ENCODE measurements at places on chromosomes 1 and 21. TPM values are rescaled to one million over a fixed set of nuclear protein-coding genes. Genes with fewer than 3 reads are reported as not detected.

DNA sequence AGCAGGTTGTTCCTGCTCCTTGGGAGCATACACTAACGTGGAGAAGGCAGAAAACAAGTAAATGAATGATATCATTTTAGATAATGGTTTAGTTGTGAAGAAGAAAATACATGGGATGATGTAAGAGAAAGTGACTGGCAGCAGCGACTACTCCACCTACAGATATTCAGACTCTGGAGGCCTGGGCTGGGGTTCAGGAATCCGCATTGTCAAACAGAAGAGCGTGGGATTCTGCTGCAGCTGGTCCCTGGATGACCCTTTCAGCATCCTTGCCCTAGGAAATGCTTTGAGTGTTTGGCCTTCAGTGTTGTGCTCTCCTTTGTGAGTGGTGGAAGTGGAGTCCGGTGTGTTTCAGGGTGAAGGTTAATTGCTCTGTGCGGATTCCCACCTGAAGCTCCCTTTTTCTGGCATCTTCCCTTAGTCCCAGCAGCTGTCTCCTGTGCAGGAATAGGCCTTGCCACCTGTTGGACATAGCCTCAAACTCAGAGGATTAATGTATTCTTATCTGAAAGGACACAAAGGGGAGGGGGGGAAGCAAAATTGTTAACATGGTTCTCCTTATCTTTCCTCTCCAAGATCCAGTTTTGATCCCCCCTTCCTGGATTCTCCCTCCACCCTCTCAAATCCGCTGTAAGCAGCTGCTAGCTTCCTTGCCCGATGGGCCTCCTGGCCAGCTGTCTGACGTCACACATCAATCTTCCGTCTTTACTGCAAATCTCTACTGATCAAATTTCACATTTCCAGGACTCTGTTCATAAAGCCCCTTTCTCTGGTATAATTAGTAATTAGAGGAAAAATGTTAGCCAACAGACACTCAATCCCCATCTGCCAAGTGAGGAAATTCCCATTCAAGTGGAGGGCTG lies 68.3 kb upstream of the SPAG17 start:
- DNase-seq = no peak

GRCh38 chr1:70411360-70411844 lies 334 bp downstream of the CTH start:
- no peak for DNase-seq

The ZNF678 gene
- total RNA-seq = 26.6 TPM

DNA sequence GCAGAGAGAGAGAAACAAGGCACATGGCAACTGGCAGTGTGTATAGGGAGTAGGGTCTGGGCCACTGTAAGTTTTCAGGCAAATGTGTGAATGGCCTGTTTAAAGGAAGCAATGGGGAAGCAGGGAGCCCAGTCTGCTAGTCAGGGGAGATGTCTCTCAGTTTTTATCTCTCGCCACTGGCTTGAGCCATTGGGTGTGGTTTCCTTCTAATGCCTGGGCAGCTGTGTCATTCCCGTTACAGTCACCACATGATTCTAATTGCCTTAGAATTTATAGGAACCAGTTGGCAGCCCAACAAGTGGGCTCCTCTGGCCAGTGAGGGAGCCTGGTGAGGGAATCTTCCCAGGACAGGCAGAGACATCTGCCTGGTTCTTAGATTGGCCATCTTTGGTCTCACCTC lies 182.4 kb downstream of the DISC1 start:
- no peak for DNase-seq

GRCh38 chr1:235971020-235971419 lies 93.9 kb downstream of the NID1 start:
- DNase-seq = no peak

DNA sequence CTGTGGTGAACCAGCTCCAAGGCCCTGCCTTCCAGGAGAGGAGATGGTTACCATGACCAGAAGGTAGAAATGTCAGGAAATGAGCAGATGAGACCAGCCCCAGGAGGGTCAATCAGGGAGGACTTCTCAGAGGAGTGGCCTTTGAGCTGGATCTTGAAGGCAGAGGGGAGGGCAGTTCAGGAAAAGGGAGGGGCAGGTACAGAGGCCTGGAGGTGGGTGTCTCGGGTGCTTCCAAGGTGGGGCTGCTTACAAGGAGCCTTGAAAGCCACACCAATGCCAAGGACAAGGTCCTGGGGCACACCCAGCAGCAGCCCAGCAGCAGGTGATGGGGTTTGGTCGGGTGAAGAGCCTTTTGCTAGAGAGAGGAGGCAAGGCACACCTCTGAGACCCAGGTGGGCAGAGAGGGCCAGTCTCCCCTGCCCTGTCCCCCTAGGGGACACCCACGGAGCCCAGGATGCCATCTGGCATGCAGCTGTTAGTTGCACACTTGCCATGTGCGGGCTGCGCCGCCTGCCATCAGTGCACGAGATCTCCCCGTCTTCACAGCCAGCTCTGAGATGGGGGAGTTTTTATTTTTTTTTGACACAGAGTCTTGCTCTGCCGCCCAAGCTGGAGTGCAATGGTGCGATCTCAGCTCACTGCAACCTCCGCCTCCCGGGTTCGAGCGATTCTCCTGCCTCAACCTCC lies 18.5 kb downstream of the SLC66A1 start:
- no peak for DNase-seq

GRCh38 chr1:40362699-40363098 lies 10.8 kb upstream of the SMAP2 start:
- no peak for DNase-seq

DNA sequence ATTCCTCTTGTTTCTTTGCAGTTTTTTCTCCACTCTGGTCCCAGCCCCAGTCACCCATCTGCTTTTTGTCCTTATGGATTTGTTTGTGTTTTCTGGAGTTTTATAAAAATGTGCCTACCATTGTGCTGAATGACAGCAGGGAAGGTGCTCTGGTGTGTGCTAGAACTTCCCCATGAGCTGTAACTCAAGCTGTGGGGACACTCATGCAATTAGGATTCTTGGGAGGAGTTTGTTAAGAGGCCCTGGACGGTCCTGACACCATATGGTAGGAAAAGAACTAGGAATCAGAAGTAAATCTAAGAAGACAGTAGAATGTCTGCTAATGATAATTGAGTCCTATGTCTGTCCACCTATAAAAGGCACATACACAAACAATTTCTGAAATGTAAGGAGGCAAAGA lies 27.4 kb downstream of the URB2 start:
- DNase-seq = no peak

GRCh38 chr1:145695821-145696629 lies 11.1 kb downstream of the PDZK1 start:
- DNase-seq = no peak

Data from neural crest cell (in vitro differentiated cells).